ENCODE measurements at places on chromosomes 1 and 21.

- DNase-seq: peak; percentile 54
Observed at GRCh38 chr1:24186993-24187790, at the start of gene IFNLR1. IFNLR1 (minus strand) TSS chr1:24187289; CDS start chr1:24187248, 41 bp downstream.

GRCh38 chr1:67838180-67838910 is 5.1 kb upstream of the GNG12 start:
- DNase-seq: no peak

- no peak for DNase-seq
Observed at GRCh38 chr1:24490101-24490781, 12.4 kb upstream of the RCAN3 start.

GRCh38 chr1:244599937-244600350 is 53.0 kb upstream of the DESI2 start:
- DNase-seq: peak; percentile 4

- DNase-seq: no peak
Observed at GRCh38 chr1:19635646-19636045, 8.5 kb upstream of the NBL1 start.

GRCh38 chr1:48823168-48823567 is 46.5 kb upstream of the BEND5 start:
- no peak for DNase-seq

GRCh38 chr1:211613108-211613947 is 34.4 kb upstream of the SLC30A1 start:
- no peak for DNase-seq

GRCh38 chr1:226453015-226453704 is 45.3 kb upstream of the PARP1 start:
- DNase-seq: no peak

GRCh38 chr21:41564871-41565274 is 56.9 kb upstream of the TMPRSS2 start:
- DNase-seq: no peak

DNA sequence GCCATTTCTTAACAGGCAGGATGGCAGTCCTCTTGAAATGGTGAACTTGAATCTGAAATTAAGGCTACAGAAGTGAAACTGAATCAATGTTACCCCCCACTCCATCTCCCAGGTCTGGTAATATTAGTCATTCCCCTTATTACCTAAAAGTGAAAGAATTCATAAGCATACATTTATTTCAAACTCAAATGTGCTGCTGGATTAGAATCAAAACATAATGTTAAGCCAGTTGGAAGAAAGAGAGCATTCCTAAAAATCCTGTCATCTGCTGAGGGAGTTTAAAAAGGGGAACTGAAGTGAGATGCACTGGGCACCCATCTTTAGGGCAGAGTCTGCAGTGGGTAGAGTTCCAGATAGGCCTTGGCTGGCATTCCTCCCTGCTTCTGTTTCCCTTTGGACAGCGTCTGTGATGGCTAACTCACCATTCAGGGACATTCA is 17.4 kb downstream of the KIAA0319L start:
- DNase-seq: no peak

GRCh38 chr1:116997636-116998035 is 3.9 kb upstream of the CD101 start:
- DNase-seq: no peak

DNA sequence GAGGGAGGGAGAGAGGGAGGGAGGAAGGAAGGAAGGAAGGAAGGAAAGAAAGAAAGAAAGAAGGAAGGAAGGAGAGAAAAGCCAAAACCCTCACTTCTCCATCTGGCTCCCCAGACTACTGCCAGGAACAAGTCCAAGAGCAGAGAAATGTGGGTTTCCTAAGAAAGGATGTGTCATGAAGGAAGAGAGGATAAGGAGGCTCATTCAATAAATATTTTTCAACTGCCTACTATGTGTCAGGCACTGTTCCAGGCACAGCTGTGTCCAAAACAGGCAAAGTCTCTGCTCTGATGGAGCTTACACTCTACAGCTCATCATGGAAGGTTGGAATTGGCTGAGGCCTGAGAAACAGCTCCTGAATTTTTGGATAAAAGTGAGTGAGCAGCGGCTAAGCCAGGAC is 42.6 kb upstream of the ATP2B4 start:
- no peak for DNase-seq

GRCh38 chr1:7398982-7399381 is 372.1 kb upstream of the VAMP3 start:
- no peak for DNase-seq

GRCh38 chr21:18155508-18156193 is 89.0 kb upstream of the CHODL start:
- DNase-seq: no peak

DNA sequence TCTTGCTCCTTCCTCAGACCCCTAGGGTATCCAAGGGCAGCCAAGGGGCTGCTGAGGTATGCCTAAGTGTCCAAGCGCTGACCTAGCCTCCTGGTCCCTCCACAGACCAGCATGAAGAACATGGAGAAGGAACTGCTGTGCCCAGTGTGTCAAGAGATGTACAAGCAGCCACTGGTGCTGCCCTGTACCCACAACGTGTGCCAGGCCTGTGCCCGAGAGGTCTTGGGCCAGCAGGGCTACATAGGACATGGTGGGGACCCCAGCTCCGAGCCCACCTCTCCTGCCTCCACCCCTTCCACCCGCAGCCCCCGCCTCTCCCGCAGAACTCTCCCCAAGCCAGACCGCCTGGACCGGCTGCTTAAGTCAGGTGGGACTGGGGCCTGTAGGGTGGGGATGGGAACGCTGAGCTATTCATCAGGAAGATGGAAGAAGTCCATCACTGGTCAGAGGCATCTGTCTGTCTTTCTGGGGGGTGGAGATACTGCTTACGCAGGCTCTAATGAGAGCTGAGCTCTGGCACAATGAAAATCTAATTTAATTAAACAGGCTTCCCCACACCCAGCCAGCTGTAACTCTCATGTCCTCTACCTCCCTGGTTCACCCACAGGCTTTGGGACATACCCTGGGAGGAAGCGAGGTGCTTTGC is 1.8 kb downstream of the TRIM46 start:
- no peak for DNase-seq

- DNase-seq: no peak
Observed at GRCh38 chr1:206672844-206673758, 11.6 kb upstream of the MAPKAPK2 start.

DNA sequence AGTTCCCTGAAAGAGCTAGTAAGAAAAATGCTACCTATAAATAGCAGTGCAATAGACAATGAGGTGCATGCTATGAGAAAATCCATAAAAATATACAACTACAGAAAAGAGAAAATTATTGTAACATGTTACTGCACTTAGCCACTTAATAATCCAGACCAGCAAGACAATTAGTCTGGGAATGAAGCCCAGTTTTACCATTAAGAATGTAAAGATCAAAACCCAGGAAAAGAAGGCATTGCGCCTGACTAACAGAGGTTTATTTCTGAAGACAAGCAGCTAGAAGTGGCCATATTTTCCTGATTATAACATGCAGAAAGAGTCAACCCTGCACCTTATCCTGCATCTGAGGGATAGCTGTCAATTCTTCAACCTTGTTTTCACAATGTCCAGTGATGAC is 276.4 kb upstream of the PRMT6 start:
- DNase-seq: no peak

DNA sequence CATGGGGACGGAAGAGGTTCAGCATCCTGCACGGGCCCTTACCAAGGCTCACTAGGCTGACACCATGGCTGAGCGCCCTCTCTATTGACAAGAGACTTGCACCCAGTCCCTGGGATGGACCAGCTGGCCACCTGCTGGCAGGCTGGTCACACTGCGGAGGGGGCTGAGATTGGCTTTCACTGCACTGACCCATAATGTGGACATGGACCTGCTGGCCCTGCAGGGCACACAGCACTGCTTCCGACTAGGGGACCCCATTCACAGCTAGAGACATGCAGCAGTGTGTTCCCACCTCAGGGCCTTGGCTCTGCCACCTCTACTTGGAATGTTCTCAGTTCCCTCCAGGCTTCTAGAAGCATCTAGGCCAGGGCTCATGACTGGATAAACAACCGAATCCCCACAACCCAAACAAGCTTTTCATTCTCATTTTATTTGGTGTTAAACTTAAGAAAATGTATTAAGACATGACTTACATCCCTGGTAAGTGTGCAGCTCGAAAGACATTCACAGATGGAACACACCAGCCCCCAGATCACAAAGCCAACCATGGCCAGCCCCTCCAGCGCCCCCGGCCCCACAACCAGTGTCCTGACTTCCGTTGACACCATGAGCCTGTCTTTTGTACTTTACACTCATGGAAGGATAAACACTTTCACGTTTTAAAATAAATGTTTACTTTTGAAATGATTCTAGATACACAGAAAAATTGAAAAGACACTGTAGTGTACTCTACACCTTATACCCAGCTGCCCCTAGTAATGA is 9.3 kb upstream of the SRARP start:
- no peak for DNase-seq

- no peak for DNase-seq
Observed at GRCh38 chr1:162236201-162236600, 140.5 kb downstream of the SPATA46 start.

- DNase-seq: no peak
Observed at GRCh38 chr1:41728403-41729202, 190.1 kb downstream of the HIVEP3 start.

DNA sequence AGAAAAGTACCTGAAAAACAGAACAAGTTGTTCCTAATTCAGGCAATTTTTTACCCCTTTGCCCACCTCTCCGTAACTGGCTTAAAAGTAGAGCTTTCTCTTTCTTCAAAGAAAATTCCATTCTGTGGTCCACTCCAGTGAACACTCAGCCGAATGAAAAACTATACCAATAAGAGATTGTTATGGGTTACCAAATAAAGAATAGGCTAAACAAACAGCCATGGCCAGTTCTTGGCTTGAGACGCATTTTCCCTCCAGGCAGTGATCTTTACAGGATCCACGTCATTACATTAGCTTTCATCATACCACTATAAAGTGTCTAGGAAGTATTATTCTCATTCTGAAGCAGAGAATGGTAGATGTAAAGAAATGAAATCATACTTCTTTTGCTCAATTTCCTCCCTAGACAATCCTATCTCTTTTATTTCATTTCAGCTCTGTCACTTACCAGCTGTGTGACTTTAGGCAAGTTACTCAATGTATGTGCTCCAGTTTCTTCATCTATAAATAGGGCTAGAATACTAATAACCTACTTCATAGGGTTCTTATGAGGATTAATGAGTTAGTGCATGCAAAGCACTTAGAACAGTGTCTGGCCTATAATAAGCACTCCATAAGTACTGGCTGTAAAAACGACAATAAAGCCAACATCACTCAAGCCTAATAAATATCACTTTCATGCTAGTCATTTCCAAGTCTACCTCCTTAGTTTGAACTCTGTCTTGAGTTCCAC is 26.5 kb upstream of the TRIM45 start:
- no peak for DNase-seq

DNA sequence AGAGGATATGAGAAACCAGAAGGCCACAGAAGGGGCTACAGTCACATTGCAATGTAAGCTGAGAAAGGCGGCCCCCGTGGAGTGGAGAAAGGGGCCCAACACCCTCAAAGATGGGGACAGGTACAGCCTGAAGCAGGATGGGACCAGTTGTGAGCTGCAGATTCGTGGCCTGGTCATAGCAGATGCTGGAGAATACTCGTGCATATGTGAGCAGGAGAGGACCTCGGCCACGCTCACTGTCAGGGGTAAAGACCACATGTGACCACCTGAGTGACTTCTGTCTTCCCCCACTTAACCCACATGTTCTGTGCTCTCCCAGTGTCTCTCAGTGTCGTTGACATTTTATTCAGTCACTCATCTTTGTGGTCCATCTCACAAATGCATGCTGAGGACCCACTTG is 92.1 kb downstream of the OBSCN start:
- DNase-seq: no peak

- DNase-seq: no peak
Observed at GRCh38 chr1:156001662-156002171, 19.0 kb downstream of the SSR2 start.

DNA sequence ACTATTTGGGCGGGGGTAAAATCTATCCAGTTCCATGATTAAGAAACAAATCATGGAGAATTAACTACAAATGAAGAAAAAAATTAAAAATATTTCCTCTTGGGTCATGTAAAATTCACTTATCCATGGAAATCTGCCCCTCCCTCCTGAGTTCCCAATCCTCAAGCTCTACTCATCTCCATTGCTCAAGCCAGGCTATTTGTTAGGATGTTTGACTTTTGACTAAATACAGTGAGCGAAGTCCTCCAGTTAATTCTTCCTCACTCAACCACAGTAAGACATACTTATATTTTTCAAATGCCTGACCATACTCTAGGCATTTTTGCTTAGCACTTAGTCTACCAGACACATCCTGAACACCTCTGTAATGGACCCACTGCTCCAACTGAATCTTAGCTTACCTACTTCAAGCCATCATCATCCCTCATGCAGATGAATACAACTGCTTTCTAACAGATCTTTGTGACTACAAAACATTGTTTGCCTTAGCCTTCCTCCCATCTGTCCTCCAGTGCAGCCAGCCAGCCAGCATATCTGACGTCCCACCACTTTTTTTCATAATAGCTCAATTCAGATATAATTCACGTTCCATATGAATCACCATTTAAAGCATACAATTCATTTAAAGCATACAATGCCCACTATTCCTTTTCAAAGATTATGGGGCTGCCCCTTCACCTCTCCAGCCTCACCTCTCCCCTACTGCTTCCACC is 154.2 kb downstream of the RERE start:
- no peak for DNase-seq

- DNase-seq: no peak
Observed at GRCh38 chr1:166836733-166837132, 2.5 kb upstream of the POGK start.

DNA sequence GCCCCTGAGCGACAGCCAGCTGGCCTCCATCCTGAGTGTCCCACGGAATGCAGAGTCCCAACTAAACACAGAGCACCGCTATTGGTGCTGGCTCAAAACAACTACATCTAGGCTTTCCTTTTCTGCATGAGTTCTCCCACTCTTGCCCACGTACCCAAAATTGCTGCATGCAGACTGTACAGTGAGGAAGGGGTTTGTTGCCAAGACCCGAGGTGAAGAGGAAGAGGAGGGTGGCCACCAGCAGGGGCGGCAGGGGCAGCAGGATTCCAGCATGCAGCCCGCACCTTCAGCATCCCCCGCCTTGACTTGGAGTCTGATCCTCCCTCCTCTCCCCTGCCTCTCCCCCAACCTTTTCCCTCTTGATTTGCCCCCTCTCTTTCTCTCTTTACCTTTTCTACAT is 8.0 kb downstream of the S100A9 start:
- DNase-seq: no peak

- no peak for DNase-seq
Observed at GRCh38 chr1:95753382-95754016, 519.5 kb downstream of the RWDD3 start.

- DNase-seq: no peak
Observed at GRCh38 chr1:79364896-79365295, 358.4 kb upstream of the ADGRL4 start.

DNA sequence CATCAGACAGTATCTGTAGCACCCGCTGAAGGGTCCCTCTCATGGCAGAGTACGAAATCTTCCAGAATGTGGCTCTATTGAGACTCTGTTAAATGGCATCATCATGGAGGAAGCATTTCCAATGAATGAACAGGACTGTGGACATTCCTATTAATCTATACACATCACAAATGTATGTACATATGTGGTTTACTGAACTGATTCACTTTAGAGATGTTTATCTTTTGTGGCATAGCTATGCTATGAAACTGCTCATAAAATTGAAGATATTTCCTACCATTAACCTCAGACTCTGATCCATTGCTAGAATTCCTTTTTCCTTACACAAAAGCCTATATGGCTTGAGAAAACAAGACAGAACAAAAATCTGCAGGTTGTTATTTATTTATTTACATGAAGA is 259.6 kb upstream of the RRP15 start:
- DNase-seq: no peak

All from effector CD4-positive, alpha-beta T cell (primary cell).